T47D (cell line): ENCODE measurements at places on chromosomes 6 and 20.

GRCh38 chr20:13817342-13817741 is 32.5 kb downstream of the NDUFAF5 start:
- DNase-seq: no peak

DNA sequence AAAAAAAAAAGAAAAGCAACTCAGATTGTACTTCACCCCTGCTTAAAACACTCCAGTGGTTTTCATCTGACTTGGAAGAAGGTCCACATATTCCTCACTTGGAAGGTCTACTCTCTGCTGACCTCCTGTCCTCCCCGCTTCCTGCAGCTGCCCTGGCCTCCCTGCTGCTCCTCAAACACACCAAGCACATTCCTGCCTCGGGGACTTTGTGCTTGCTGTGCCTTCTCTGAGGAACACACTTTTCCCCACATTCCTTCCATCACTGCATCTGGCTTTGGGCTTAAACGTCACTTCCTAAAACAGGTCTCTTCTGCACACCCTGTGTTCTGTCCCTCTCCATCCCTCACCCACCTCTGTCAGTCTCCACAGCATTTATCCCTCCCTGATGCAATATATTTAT is 4.9 kb upstream of the PDYN start:
- peak; percentile 13 for DNase-seq

GRCh38 chr20:37907677-37908401 is 4.9 kb downstream of the VSTM2L start:
- peak; percentile 57 for DNase-seq

GRCh38 chr6:105022416-105022815 is 65.5 kb downstream of the LIN28B start:
- DNase-seq: no peak

GRCh38 chr20:16865406-16865805 is 117.2 kb downstream of the OTOR start:
- DNase-seq: no peak

DNA sequence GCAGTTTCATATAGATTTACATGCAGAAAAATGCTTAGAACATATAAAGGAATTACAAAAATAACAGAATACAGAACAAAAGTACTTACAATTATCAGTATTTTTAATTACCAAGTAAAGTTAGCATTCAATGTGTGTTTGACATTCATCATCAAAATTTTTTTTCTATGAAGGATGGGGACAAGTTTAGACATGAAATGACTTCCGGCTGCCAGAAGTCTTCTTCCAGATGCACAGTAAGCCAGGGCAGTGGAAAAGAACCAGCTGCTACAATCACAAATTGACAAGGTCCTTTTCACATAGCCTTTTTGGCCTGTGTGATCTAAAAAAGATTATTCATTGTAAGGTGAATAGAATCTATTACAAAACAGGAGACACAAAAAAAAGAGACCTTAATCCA is 73.8 kb downstream of the HUS1B start:
- DNase-seq: no peak

GRCh38 chr6:1701668-1702353 is 92.1 kb downstream of the FOXC1 start:
- no peak for DNase-seq
